ENCODE measurements at places on chromosomes 3 and 15.

- DNase-seq: no peak
Measured at GRCh38 chr3:159627634-159628033, 361.0 kb upstream of the IL12A start.

GRCh38 chr3:14120111-14120920 lies 4.4 kb downstream of the CHCHD4 start:
- no peak for DNase-seq

GRCh38 chr3:134708671-134709070 lies 57.8 kb upstream of the KY start:
- no peak for DNase-seq

GRCh38 chr3:98574132-98574531 lies 19.3 kb downstream of the CPOX start:
- DNase-seq: no peak

- no peak for DNase-seq
Measured at GRCh38 chr3:106288781-106289180, 420.0 kb upstream of the CBLB start.

DNA sequence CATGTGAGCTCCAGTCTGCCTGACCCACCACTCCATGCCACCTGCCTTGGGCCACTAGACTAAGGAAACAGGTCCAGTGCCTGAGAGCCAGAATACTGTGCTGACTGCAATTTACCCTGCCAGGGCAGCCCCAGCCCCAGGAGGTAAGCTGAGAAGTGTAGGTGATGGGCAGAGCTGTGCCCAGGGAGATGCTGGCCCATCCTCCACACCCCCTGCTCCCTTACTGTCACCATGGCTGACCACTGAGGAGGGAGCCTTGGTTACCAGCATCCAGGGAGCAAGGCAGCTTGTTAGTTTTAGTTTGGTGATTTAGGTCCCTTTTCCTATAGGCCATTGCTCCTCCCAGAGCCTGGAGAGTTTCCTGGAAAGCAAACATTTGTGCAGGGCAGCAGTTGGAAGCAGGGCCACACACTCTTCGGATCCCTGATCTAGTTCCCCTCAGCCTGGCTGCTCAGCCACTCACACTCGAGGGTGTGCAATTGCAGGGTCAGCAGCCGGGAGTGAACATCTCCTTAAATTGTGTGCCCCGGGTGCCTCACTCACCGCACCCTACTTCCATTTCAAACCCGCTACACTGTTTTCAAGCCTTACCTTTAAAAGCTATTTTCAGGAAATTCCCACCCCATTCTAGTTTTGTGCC lies 2.0 kb downstream of the GALNT15 start:
- no peak for DNase-seq

- DNase-seq: no peak
Measured at GRCh38 chr15:68211656-68212320, 6.7 kb upstream of the CALML4 start.

DNA sequence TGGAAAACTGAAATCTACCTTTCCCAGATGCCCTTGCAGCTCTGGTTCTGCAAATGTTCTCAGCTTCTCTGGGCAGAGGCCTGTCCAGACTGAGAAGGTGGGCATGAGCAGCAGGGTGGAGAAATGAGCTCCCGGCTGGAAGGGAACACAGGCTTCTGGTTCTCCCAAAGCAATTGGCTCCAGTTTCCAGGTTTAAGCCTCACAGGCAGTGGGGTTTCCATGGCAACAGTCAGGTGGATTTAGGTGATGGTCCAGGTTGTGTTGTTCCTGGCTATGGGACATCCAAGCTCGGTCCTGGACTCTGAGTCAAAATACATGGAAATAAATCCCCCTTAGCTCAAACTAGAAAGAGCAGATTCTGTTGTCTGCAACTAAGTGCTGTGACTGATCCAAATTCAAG lies 94.6 kb upstream of the IQSEC1 start:
- no peak for DNase-seq

DNA sequence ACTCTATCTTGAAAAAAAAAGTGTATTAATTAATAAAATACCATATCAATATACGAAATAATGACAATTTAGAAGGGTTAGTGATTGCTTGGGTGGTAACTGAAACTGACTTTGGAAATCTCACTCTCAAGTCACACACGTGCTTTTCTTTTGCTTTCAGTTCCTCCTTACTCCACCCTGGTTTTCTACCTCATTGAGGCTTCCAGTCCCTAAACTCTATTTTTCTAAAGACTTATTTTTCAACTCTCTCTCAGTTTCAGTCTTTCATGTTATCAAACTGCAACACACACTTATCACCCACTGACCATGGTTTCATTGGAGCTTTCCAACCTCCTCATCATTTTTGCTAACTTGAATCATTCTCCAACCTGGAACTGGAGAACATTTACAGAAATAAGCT lies 23.5 kb downstream of the IL12A start:
- DNase-seq: no peak

- no peak for DNase-seq
Measured at GRCh38 chr3:138936741-138937689, 9.9 kb downstream of the FOXL2 start.

- DNase-seq: no peak
Measured at GRCh38 chr3:156264771-156265170, 144.4 kb downstream of the KCNAB1 start.

- no peak for DNase-seq
Measured at GRCh38 chr3:14016900-14017475, 107.7 kb downstream of the CHCHD4 start.

DNA sequence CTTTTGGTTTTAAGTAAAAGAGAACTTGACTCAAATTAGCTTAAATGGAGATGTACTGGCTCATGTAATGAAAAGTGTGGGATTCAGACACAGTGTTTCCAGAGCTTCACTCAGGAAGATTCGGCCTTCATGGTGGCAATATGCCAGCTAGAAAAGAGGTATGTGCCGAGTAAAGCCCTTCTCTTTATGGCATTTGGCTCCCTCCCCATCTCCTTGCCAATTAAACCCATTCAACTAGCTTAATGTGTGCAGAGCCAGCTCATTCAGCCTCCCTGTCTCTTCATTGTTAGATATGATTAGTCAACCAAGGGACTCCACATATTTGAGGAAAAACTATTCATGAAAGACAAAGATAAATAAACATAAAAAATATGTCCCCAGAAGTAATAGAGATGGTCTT lies 15.0 kb upstream of the TRANK1 start:
- no peak for DNase-seq

GRCh38 chr3:38125305-38126120 lies 11.4 kb downstream of the ACAA1 start:
- no peak for DNase-seq

DNA sequence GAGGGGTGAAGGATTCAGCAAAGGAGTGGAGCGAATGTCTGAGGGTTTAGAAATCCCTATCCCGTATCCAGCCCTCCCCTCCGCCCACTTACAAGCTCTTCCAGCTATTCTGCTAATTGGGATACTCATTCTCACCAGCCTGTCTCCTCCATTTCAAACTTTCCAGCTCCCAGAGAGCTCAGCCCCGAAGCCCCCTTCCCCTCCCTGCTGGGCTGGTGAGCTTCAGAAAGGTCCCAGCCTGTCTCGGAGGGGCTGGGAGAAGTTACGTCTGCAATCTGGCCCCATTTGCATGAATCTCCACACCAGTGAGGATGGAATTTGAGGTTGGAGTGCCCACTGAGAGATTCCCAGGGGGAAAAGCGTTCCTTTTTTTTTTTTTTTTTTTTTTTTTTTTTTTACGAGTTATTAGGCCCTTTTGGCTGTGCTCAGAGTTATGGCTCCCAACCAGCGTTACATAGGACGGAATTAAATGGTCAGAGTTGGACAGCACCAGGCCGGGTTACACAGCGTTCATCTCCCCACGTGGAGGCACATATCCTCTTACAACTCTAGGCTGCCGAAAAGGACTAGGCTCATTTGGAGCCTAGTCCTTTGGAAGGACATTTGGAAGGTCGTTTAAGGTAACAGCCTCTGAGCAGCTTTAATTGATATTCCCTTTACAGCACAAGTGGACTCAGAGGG lies 34.6 kb downstream of the FGD5 start:
- DNase-seq: no peak

- no peak for DNase-seq
Measured at GRCh38 chr3:46955801-46956259, 20.7 kb downstream of the CCDC12 start.

DNA sequence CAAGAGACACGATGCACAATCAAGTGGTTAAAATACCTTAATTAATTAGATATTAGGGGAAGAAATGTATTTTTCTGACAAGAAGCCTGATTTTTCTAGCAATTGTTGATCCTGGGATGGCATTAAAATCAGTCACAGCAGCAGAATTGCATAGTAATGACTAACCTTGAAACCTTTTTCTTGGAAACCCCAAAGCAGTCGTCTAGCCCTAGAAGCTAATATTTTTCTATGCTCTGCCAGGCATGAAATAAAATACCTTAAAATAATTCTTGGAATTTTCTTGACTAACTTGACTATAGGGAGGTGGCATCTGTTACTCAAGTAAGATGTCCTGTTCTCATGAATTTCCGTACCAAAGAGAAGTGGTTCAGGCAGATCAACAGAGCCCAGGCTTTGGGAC lies 204.1 kb downstream of the THRB start:
- no peak for DNase-seq

GRCh38 chr15:72338617-72339321 lies 18.8 kb upstream of the CELF6 start:
- no peak for DNase-seq

- DNase-seq: no peak
Measured at GRCh38 chr3:141412936-141413354, 44.6 kb downstream of the ZBTB38 start.

- DNase-seq: no peak
Measured at GRCh38 chr3:1561427-1561826, 468.6 kb downstream of the CNTN6 start.

DNA sequence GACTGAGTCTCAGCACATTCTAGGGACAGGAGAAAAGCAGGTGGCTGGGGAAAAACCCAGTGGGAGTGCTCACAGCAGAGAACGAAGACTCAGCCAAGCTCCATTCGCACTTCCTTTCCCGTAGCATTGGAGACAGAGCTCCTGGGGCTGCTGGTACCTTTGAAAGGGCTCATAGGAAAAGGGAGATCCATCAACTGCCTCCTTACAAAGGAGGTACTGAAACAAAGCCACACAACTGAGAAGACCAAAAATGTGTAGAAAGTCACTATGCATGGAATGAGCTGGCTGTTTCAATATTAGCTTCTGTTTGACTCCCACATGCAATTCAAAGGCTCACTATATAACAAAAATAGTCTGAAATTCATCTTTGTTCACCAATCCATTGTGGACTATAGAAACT lies 16.9 kb downstream of the STIMATE start:
- DNase-seq: no peak

GRCh38 chr3:50300681-50301254 lies 1.6 kb upstream of the HYAL3 start:
- DNase-seq: no peak

DNA sequence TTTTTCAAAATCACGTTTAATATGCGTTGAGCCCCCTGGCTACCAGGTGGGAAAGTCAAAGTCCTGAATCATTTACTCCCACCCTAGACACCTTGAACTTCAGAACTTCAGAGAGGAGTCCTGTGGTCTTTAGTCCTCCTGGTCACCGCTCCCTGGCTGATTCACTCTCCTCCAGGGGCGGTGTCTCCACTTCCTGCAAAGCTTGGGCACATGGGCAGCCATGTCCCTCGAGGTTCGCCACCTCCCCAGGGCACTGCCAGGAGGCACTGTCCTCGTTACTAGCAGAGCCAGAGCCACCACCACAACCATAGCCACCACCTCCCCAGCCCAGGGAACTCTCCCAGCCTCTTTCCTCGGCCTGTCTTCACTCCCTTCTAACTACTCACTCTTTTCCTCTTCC lies 31.0 kb downstream of the LOXL1 start:
- DNase-seq: no peak

All from stimulated activated CD4-positive, alpha-beta T cell treated with anti-CD3 and anti-CD28 coated beads, Interleukin-1b, Interleukin-23, amount 100 ng/mL, for 1 hour (primary cell).